ENCODE measurements at places on chromosomes 11 and 22.

DNA sequence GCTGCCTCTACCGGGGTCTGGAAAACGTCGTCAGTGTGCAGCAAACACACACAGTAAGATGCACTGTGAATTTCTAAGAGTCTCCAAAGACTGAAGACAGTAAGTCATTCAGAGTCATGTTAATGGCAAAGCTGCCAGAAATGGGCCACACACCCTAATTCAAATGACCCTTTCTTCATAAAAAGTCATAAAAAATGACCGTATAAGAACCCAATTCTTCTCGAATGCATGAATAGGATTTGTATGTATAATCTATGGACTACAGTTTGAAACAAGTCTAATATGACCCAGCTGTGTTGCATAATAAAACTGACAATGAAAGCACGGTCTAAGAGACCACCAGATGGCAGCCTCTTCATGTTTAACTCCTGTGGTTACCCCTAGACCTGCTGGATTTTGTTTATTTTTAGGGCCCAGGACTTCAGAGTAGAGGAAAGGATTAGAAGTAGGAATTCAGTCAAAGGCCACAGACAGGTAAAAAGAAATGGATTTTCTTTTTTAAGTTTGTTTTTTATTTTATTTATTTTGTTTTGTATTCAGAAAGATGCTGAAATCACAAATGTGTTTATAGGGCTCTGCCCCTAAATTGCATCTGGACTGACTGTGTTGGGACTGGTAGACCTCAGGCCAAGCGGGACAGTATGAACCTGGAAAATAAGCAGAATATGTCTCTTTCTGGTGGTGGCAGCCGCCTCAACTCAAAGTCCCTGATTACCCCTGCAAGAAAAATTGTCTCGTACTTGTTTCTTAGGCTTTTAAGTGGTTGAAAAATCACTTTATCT lies 32.1 kb upstream of the SLC5A12 start:
- DNase-seq, result peak; percentile 70

DNA sequence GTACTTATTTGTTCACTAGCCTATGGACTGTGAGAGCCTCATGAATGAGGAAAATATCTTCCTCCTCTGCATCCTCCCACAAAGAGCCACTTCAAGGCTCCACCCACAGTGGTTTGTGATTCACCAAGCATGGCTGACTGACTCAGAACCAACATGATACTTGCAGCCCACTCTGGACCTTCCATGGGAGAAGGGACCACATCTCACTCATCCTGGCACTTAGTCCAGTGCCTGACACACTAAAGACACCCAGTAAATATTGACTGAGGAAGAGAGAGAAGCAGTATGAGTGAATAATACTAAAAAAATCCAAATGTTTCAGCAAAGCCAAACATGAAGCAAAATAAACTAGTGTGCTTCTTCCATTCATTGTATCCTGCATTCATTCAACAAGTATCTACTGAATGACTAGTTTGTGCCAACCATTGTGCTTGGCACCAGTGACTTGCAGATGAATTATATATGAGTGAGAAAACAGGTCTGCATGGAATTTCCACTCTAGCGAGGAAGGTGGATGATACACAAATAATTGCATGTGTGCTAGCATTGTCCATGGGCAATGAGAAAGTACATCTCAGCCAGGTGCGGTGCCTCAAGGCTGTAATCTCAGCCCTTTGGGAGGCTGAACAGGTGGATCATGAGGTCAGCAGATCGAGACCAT lies 54.9 kb upstream of the BLID start:
- no peak for DNase-seq

DNA sequence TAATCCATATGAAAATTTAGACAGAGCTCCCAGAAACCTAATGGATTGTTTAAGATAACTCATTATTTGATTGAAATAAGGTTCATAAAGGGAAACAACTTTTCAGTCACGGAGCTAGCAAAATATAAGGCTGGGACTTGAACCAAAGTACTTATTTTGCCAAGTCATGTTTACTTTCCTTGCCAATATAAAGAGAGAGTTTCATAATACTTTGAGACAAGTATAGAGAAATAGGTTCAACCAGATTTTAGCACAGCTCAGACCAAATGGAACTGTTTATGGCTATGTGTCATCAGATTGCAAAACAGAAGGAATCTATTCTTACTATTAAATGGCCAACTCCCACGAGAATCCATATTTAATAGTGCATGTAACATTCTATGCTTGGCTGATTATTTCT lies 1517.5 kb upstream of the TENM4 start:
- no peak for DNase-seq

- no peak for DNase-seq
Observed at GRCh38 chr22:23579870-23580575, at the start of gene IGLL1. Gene IGLL1, minus strand, starts transcription at chr22:23580290. Its CDS starts 100 bp downstream, at chr22:23580190.

- DNase-seq, result no peak
Observed at GRCh38 chr11:133082453-133082781, 449.9 kb downstream of the OPCML start.

DNA sequence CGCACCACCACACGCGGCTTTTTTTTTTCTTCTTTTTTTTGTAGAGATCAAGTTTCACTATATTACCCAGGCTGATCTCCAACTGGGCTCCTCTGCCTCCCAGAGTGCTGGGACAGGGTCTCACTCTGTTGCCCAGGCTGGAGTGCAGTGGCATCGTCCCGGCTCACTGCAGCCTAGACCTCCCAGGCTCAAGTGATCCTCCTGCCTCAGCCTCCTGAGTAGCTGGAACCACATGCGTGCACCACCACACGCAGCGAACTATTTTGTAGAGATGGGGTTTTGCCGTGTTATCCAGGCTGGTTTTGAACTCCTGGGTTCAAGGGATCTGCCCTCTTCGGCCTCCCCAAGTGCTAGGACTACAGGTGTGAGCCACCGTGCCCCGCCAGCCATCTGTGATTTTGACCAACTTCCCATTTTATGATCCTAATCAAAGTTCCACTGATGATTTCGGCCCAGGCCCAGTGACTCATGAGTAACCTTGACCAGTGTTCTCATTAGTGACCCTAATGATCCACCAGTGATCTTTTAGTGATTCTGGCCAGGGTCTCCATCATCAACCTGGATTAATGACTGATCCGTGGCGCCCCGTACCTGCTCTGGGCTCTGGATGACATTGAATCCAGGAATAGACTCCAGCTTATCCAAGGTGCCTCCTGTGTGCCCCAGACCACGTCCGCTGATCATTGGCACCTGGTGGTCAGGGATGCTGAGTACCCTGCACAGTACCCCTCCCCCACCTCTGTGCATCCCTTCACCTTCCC lies 1.7 kb downstream of the TYMP start:
- no peak for DNase-seq

GRCh38 chr22:23180893-23181720 lies 798 bp downstream of the BCR start:
- DNase-seq, result peak; percentile 19

DNA sequence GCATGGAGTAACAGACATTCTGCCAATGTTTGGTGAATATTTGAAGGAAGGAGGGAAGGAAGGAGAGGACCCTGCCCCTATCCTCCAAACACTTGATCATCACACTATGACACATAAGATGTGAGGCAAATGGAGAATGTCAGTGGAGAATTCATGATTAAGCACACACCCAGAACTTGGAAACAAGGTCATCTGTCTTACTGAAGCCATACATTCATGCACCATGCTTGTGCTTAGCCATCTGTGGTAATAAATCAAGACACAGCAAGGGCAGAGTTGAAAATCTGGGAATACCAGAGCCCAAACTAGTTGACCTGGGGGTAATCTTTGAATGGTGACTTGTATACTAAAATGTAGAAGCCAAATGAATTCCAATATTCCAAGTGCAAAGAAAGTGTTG lies 7.9 kb upstream of the TIMP3 start:
- DNase-seq, result no peak

DNA sequence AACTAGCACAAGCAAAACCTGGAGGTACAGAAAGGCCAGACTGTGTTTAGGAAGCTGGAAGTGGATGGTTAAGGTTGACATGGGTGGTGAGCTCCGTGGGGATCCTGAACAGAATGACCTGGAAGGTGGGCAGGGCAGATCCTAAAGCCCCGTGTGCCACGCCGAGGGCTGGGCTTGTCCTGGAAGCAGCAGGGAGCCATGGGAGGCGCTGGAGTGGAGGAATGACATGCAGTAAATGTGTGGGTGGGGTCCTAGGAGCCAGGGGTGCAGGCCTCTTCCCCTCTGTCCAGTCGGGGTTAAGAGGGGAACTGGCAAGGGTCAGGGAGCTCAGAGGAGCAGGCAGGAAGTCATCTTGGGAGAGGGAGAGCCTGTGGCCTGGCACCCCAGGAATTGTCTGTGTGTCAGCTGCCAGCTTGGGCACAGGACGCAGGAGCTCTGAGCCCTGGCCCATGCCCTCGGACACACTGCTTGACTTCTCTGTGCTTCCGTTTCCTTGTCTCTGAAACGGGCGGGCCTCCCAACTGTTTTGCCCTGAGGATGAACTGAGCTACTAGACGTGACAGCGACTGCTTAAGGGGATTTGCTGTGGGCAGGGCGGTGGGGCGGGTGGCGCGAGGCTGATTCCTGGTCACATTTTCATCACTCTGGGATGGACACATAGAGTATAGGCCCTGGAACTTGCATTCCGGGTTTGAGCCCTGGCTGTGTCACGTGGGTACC lies 75.7 kb downstream of the MPPED1 start:
- DNase-seq, result no peak

- no peak for DNase-seq
Observed at GRCh38 chr11:86696004-86696403, 23.6 kb upstream of the ME3 start.

DNA sequence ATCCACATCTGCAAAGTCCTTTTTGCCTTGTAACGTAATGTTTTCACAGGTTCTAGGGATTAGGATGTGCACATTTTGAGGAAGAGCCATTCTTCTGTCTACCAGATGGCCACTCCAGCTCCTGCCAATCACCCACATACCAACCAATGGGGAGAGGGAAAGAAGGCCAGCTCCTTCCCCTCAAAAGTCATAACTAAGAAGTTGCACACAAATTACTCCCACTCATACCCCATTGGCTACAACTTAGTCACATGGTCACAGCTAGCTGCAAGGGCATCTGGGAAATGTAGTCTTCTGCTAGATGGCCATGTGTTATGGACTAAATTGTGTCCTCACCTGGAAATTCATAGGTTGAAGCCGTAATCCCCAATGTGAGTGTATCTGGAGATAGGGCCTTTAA lies 15.4 kb upstream of the MYOD1 start:
- DNase-seq, result no peak

- no peak for DNase-seq
Observed at GRCh38 chr11:25890626-25891260, 441.2 kb upstream of the ANO3 start.

DNA sequence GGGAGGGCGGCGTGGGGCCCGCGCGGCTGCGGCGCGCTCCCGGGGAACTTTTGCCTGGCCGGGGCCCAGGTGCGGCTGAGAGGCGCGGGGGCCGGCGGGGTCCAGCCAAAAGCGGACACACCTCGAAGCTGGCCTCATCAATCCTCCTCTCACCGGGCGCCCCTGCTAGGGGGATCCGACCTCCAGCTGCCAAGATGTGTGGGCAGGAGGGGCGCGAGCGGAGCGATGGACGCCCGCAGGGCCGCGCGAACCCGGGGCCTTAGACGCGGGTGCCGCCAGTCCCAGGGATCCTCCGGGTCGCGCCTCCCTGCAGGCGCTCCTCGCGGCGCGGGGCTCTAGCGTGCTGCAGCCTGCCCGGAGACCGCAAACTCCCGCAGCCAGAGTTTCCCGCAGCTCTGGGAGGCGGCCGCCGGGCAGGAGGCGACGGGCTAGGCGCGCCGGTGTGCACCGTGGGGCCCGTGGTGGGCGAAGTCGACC lies 785 bp downstream of the IGSF9B start:
- DNase-seq, result peak; percentile 28

DNA sequence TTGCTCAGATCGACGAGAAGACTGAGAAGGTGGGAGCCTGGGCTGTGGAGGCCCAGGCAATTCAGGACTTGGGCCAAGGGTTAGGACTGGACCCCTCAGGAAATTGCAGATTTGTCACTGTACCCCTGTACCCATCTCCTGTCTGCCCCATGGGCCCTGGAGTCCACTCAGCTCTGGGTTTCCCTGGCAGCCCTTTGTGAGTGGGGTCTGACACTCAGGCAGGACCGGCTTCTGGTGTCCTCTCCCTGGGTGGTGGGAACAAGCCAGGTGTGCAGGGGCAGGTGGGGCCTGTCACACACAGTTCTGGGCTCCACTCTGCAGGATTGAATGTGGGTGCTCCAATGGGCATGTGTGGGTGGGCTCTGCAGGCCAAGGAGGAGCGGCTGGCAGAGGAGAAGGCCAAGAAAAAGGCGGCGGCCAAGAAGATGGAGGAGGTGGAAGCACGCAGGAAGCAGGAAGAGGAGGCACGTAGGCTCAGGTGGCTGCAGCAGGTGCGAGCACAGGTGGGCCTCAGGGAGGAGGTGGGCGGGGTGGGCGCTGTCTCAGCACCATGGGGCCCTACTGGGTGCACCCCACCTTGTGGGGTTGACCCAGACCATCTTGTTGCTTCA lies 21.6 kb downstream of the INCENP start:
- DNase-seq, result no peak

- DNase-seq, result no peak
Observed at GRCh38 chr22:42073621-42074041, 417 bp upstream of the PHETA2 start.

DNA sequence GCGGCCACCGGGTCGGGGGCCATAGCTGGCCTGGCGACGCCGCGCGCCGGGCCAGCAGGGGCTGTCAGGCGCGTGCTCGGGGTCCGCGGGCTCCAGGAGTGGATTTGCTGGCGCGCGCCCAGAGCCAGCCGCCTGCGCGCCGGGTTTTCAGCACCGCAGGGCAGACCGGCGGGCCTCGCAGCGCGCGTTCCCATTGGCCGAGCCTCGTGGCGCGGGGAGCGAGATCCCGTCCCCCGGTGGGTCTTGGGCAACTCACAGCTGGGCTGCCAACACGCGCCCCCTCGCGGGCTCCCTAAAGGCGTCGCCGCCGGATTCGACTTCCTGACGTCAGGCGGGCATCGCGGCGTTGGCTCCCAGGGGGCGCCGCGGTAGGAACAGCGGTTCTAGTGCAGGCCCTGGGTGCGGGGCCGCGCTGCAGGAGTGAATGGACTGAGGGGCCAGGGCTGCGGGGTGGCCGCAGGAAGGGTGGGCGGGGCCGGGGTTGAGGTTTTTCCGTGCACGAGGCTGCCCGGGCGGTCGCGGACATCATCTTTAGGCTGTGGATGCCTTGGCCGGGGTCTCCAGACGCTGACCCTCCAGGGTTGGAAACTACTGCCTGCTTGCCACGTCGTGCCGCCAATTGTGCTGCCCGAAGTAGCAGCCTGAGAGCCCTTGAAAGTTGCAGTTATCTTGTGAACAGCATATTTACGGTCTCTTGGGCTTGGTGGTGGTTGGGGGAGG lies at the start of gene FADS1:
FADS1 (minus strand) TSS at position 268 of the 720 bp plus-strand sequence; CDS start at position 194, 74 bp downstream.
- peak; percentile 97 for DNase-seq

GRCh38 chr11:1228101-1228821 lies 5.4 kb downstream of the MUC5B start:
- no peak for DNase-seq

DNA sequence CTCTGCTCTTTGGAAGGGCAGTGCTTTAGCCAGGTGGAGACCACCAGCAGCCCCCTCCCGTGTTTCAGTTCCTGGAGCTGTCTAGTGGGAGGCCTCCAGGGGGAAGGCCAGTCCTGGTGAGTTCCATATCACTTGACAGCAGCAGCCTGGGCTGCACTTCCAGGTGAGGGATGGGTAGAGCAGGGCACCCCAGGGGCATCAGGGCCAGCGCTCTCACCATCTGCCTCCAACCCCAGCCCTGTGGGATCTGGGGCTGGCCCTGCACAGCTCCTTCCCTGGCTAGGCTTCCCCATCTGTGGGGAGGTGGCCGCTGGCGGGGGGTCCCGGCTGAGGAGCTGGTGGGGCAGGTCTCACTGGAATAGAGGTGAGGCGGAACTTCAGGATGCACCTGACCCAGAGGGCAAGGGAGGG lies 60.5 kb downstream of the MORC2 start:
- DNase-seq, result no peak

GRCh38 chr11:46161201-46161600 lies 39.9 kb upstream of the PHF21A start:
- DNase-seq, result no peak
